Upper lobe of left lung (tissue), 6 donors: ENCODE measurements at places on chromosomes 4 and X.

GRCh38 chrX:153816831-153817690, 13.3 kb downstream of the PDZD4 start:
- DNase-seq, result no peak

DNA sequence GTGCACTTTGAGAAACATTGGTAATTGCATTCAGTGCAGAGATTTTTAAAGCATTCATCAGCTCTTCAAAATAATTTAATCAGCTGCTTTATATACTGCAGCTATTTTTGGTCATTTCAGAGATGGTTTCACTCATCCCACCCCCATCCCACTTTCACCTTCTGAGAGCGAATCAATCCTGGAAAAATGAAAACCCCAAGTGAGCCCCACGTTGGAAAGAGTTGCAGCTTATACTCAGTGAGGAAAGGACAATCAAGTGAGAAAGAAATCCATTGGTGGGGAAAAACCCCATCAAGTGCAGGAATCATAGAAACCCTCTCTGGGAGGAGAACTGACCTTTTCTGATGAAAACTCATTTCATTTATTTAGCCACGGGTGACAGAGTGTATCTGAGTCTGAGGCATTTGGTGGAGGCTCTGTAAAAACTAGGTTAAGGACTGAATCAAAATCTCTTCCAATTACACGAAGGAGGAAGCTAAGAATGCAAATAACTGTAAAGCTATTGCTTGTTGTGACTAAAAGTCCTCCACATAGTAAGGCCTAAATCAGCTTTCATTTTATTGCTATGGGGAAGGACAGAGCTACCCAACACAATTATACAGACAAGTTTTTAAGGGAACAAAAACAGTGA, 240.4 kb upstream of the PGRMC2 start:
- DNase-seq, result no peak

- no peak for DNase-seq
These were observed 53.4 kb upstream of the ANTXR2 start for GRCh38 chr4:80126435-80126834.

DNA sequence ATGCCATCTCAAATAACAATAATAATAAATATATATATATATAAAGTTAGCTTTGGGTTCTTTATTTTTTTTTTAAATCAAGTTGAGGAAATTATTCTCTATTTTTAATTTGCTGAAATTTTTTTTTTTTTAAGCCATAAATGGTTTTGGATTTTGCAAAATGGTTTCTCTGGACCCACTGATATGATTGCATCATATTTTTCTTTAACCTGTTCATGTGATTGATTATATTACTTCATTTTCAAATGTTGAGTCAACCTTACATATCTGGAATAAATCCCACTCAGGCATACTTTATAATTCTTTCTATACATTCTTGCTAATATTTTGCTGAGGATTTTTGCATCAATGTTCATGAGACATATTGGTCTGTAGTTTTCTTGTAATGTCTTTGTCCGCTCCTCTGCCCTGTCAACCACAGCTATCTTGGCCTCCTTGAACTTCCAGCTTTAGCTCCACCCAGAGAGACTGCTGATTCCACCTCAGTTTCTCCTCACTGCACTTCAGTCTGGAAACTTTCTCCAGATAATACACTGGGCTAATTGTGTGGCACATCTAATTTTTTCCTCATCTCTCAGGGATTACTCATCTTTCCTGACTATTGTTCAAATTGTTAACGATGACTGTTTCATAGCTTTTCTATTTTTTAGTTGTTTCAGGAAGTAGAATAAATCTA, 160.9 kb upstream of the GIMD1 start:
- no peak for DNase-seq

GRCh38 chr4:90318193-90318592, 191.0 kb downstream of the CCSER1 start:
- DNase-seq, result no peak

- DNase-seq, result no peak
These were observed 137.1 kb downstream of the PJA1 start for GRCh38 chrX:69028006-69028760.

DNA sequence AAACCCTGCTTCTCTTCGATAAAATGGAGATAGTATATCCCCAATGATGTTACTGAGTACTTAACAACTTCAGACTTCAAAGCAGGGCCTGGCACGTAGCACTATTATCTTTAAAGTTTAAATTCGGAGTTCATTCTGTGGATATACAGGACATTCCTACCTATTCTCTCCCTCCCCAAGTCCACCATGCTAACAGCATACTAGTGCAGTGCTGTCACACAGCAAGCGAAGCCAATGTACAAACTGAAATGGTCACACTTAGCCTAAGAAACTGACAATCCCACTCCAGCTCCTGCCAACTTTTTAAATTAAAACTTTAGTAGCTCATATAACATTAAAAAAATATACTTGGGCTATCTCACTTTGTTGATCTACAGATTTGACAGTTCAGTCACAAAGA, 1.2 kb upstream of the DNAJB14 start:
- DNase-seq, result no peak

DNA sequence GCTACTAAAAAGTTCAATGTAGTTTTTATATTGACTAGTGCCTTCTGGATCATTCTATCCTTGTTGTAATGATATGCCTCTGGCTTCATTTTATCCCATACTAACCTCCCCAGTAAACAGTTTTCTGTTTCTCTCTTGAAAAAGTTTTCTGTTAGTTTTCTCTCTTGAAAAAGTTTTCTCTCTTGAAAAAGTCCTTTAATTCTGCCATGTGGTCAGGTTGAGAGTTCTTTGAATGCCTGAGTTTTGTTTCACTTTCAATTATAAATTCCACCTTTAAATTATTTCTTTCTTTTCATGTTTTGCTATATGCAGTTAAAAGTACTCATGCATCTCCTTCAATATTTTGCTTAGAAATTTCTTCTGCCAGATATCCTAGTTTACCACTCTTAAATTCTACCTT, 1139.6 kb downstream of the STPG2 start:
- no peak for DNase-seq
